ENCODE measurements at places on chromosomes 4 and X.

- no peak for DNase-seq
Measured at GRCh38 chrX:3244955-3245354, 101.5 kb downstream of the MXRA5 start.

DNA sequence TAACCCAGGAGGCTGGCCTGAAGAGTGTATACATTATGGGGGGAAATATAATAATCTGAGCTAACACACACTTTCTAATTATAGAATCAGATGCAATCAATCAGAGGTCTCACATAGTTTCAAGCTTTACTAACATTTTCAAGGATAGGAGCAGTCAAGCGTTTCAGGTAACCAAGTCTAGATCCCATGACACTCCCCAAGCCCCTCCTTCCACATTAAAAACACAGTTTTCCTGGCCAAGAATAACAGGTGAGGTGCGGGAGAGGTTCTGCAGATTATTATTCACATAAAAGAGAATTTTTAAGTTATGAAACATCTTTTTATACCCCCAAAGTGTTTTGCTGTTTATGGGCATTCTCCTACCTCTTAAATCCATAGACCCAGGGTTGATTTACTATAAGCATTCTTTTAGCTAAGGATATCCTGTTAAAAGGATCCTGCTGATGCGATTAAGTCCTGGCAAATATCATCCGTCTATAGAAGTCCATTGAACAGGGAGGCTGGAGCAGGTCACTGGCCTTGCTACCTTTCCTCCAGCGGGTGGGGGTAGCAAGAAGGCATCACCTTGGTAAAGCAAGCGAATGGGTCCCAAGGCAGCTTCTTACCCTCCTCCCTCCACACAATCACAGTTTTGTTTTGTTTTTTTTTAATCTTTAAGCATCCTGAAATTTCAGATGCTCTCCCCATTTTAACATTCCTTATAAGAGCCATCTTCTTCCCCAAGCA, 104.7 kb upstream of the GPM6A start:
- no peak for DNase-seq

GRCh38 chr4:134282680-134283079, 81.1 kb upstream of the PABPC4L start:
- no peak for DNase-seq

- no peak for DNase-seq
Measured at GRCh38 chrX:107227780-107228485, 21.5 kb downstream of the DNAAF6 start.

GRCh38 chr4:25861951-25862410, 807 bp downstream of the SEL1L3 start:
- no peak for DNase-seq

GRCh38 chr4:52243367-52243766, 192.3 kb downstream of the SPATA18 start:
- DNase-seq, result no peak

- no peak for DNase-seq
Measured at GRCh38 chr4:2786794-2787229, 6.1 kb upstream of the SH3BP2 start.

DNA sequence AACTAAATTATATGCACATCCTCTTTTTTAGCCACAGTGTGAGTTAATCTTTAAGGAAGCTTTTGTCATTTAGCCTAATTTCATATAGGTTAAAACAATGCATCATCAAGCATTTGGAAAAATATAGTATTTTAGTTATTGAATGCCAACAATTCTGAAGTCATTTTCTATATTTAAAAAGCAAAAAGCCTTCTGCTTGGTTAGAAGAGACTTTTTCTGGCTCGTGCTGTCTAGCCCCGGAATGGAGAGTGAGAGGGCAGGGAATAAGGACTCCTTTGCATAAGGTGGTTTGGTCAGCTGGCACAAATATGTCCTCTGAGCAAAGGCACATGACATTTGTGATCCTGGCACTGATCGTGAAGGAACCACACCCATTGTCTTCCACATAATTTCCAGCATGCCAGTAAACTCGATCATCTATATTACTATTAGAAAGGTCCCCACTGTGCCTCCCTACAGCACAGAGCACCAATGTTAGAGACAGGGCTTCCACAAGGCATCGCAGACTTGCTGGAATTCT, 393.7 kb upstream of the INTU start:
- no peak for DNase-seq

Data from stimulated activated CD8-positive, alpha-beta memory T cell treated with anti-CD3 and anti-CD28 coated beads, Interleukin-4, amount 100 ng/mL, for 1 hour (primary cell).